Sigmoid colon (tissue), 7 donors: ENCODE measurements at places on chromosomes 5 and 9. TPM values are rescaled to one million over a fixed set of nuclear protein-coding genes. Genes with fewer than 3 reads are reported as not detected.

ATP10B gene
- 6.5 TPM for polyA plus RNA-seq

DDX41 gene
- polyA plus RNA-seq: 69.7 TPM

GRM6 gene
- 0.01 TPM for polyA plus RNA-seq

IL9 gene
- not detected for polyA plus RNA-seq

MARCOL gene
- not detected for polyA plus RNA-seq
